ENCODE measurements at places on chromosomes 6 and 20.

GRCh38 chr6:112800916-112801315, 453.8 kb downstream of the RFPL4B start:
- DNase-seq: no peak

DNA sequence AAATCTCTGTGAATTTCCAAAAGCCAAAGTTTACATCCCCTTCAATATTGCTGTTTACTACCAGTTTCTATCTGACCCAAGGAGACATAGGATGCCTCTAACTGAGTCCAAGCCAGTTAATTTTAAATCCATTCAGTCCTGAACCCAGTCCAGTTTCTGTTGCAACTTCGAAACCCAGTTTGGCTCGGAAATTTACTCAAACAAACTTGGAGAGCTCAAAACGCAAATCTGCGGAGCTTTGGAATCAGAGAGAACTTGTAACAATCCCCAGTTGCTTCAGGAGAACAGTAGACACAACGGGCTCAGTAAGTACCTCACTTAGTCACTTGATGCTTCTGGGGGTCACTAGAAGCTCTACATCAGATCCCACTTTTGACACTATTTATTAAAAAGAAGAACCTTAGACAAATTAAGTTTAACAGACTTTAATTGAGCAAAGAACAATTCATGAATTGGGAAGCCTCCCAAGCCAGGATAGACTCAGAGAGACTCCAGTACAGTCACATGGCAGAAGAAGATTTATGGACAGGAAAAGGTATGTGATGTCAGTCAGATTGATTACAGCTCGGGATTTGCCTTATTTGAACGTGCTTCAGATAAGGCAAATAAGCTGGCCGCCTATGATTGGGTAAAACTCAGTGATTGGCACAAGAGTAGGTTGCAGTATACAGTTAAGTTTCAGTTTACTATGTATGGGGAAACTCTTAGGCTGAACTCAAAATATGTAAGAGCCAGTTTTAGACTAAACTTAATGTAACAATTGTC, 118.0 kb downstream of the RFPL4B start:
- no peak for DNase-seq

DNA sequence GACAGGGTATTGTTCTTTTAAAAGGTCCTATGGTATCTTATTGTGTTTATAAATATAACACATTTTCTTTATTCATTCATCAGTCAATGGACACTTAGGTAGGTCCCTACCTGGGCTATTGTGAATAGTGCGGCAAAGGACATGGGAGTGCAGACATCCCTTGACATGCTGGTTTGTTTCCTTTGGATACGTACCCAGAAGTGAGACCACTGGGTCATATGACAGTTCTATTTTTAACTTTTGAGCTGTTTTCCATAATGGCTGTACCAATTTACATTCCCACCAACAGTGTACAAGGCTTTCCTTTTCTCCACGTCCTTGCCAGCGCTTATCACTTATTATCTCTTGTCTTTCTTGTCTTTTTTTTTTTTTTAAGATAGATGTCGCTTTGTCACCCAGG, 627.5 kb downstream of the PRKN start:
- no peak for DNase-seq

- no peak for DNase-seq
These were observed 36.2 kb upstream of the THEMIS start for GRCh38 chr6:127937102-127937501.

DNA sequence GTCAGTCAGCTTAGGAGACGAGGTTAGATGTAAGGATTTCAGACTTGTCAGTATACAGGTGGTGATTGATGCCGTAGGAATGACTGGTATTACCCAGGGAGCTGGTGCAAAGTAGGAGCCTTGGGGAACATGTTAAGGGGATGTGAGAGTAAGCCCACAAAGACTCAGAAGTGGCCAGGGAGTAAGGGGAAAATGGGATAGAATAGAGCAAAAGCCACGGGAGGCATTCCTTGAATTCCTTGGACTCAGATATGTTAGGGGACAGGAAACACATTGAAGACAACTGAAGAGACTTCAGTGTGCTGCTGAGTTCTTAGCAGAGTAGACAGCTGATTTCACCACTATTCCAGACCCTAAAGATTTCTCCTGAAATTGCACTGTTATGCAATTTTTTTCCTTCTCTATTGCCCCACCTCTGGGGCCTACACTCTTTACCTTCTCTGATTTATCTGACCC, 1.2 kb upstream of the ACAT2 start:
- no peak for DNase-seq
